ENCODE measurements at places on chromosomes 5 and 9.

GRCh38 chr5:73437777-73438644, 10.6 kb downstream of the FOXD1 start:
- DNase-seq = no peak

GRCh38 chr5:117792476-117792875, 1195.9 kb downstream of the DTWD2 start:
- DNase-seq = no peak

- DNase-seq = no peak
Measured at GRCh38 chr9:92119586-92119985, 4.4 kb upstream of the SPTLC1 start.

DNA sequence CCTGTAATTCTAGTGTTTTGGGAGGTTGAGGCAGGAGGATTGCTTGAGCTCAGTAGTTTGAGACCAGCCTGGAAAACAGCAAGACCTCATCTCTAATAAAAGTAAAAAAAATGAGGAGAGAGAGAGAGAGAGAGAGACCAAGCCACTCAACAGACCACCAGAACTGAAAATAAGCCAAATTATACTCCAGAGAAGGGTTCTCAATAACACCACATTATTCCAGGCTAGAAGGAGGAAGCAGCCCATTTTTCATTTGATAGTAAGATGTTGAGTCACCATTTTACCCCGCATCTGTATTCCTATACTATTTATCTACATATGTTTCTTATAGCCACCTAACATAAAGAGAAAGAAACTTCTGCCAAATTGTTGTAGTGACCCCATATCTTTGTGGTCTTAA, 134.8 kb downstream of the PCSK5 start:
- no peak for DNase-seq

- DNase-seq = no peak
Measured at GRCh38 chr5:170701334-170701733, 82.2 kb upstream of the GABRP start.

DNA sequence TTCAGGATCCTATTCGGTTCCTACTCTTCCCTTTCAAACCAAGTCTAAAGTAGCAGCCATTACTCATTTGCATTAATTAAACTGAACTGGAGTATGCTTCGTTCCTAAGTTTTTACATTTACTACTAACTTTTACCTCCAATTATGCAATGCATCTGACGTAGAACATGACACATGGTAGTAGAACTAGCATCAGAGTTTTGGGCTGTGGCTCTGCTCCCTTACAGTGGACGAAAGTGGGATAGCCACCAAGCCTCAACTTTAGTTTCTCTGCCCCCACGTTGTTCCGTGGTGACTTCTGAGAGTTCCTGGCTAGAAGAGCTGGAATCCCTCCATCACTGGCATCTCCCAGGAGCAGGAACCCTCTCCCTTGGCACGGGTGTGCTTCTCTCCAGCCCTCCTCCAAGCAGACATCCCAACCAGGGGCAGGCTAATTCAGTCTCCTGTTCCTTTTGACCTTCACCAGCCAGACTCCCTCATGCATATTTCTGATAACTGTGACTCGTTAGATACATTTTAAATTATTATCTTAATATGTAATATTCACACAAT, 2.9 kb downstream of the IFNE start:
- DNase-seq = no peak

- no peak for DNase-seq
Measured at GRCh38 chr9:26656003-26656870, 236.4 kb downstream of the CAAP1 start.

DNA sequence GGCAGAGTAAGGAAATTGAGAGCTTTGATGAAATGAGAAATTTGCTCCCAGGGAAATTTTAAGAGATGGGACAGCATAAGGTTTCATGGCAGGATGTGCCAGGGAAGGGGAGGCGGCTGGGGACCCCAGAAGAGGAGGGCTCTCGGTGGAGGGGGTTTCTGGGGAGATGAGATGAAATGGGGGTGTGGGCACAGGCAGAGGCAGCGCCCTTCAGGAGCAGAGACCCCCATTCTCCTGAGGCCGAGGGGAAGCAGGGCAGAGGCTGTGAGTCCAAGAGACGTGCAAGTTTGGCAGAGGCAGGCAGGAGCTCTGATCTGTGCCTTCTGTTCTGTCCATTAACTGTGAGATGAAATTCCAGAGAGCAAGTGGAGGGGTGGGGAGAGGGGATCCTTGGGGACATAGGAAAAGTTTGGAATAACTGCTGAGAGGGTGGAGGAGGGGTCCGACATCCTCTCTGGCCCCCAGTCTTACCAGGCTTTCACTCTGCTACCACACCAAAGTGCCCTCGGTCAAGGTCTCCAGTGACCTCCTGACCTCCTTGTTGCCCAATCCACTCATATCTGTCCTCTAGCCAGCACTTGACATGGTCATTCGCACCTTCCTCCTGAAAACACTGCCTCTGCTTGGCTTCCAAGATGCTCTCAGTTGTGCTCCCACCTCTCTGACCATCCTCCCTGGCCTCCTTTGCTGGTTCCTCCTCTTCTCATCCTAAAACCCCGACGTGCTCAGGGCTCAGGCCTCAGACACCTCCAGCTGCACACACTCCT, 108.1 kb upstream of the MVB12B start:
- no peak for DNase-seq

GRCh38 chr9:22060831-22061383, 51.8 kb upstream of the CDKN2B start:
- DNase-seq = no peak

GRCh38 chr5:34043099-34043876, at the start of gene C1QTNF3:
Gene C1QTNF3, minus strand, starts transcription at chr5:34043213. Its CDS starts 88 bp downstream, at chr5:34043125.
- DNase-seq = no peak

DNA sequence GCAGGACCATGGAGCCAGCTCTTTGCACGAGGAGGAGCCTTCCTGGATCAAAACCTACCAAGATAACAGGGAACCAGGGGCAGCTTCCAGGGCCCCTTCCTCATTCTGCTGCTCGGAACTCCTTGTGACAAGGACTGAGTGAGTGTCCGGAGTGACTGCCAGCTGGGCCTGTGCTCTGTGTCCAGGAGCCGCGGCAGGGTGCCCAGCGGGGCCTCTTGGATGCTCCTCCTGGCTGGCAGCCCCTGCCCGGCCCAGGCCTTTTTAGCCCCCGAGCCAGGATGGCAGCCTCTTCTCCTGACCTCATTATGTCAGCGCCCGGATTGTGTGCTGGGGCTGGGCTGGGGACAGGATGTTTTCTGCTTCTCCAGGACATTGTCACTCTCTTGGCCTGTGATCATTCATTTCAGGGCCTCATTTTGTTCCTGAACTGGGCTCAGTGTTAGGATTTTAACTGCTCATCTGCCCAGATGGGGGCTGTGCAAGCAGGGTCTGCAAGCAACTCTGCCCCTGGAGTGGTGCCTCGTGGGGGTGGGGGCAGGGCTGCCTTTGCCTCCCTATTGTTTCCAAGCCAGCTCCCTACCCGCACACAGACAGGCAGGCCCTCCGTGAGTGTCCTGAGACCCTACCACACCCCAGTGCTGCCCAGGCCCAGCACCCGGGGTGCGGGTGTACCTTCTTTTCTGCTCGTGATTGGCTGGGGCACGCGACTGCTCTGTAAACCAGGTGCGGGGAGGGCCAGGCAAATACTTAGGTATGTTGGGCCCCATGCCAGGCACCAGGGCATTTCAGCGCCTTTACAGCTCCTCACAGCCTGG, 161.6 kb downstream of the COL23A1 start:
- DNase-seq = no peak

GRCh38 chr5:99177796-99178195, 249.0 kb upstream of the CHD1 start:
- no peak for DNase-seq

DNA sequence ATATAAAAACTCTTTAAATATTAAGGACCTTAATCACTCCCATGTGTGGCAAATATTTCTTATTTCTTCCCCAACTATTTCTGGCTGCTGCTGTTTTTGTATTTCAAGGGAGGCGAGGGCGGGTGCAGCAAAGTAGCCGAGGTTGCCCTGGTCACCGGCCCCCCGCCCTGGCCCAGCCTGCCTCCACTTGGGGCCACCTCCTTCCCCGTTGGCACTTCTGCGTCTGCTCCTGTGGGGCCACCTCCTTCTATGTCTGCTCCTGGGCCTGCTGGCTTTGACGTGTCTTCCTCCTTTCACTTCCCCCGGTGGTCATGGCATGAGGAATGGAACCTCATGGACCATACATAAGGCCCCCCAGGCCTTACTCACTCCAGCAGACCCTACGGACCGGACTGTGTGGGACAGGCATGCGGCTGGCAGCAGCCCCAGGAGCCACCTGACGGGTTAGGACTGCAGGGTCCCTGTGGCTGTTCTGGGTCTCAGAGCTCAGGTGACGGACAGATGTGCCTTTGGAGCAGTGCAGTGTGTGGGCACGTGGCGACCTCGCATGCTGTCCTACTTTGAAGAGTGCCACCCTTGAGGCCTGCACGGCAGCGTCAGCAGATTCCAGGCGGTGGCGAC, 5.8 kb upstream of the ENTPD8 start:
- DNase-seq = no peak

GRCh38 chr5:127290946-127291693, 524 bp downstream of the MEGF10 start:
- no peak for DNase-seq

GRCh38 chr9:79630521-79631403, 59.0 kb downstream of the TLE4 start:
- no peak for DNase-seq

- peak; percentile 31 for DNase-seq
Measured at GRCh38 chr9:76571743-76572146, 112.8 kb downstream of the GCNT1 start.

GRCh38 chr9:129786481-129786880, 16.5 kb upstream of the TOR1B start:
- DNase-seq = no peak
